ENCODE measurements at places on chromosomes 7 and 10.

DNA sequence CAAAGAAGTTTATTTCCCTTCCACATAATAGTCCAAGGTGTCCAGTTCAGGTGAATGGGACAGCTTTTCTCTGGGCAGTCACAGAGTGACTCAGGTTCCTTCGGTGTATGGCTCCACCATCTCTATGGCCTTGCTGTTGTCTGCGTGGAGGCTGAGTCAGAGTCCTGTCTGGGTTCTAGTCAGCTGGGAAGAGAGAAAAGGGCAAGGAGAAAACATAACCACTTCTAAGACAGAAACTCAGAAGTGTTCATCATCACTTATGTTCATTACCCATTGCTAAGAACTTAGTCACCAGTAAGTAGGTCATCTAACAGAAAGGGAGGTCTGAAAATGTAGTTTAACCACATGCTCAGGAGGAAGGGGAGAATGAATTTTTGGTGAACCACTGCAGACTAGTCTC, 32.4 kb upstream of the CCDC7 start:
- peak; percentile 89 for DNase-seq

DNA sequence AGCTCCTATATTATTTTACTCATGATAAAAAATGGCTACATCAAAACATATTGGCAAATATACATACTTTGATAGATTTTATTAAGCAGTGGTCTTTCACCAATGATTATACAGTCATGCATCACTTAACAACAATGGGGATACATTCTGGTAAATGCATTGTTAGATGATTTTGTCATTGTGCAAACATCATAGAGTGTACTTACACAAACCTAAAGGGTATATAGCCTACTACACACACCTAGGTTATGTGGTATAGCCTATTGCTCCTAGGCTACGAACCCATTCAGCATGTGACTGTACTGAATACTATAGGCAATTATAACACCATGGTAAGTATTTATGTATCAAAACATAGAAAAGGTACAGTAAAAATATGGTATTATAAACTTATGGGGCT, 98.9 kb upstream of the IL6 start:
- DNase-seq, result no peak

GRCh38 chr10:122998360-122998917, 10.2 kb downstream of the IKZF5 start:
- no peak for DNase-seq

DNA sequence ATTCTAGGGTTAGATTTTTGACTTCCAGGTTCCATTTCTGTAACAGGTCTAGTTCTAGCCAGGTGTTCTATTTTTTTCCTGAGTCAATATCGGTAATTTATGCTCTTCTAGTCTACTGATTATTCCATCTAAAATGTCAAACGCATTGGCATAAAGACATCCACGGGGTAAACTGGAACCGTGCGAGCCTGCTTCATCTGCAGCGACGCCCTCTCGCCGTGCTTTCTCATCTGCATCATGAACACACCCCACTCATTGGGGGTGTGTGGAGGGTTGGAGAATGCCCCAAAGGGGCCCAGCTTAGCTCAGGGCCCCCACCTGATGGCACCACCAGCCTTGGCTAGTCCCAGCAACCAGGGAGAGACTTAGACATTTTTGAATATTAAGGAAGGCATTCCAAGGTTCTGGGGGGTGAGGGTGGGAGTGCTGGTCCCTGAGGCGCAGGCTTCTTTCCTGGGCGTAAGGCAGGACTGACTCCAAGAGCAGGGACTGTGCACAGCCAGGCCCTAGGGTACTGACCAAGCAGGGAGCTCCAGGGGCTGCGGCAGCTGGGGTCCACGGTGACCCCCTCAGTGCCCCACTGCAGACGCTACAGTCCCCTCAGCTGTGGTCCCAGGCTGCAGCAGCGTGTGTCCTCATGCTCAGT, 12.9 kb upstream of the CRYGN start:
- DNase-seq, result no peak

- DNase-seq, result peak; percentile 35
Observed at GRCh38 chr10:110651044-110651958, 7.2 kb downstream of the RBM20 start.

GRCh38 chr7:108196004-108196403, 65.8 kb upstream of the LAMB4 start:
- peak; percentile 74 for DNase-seq

DNA sequence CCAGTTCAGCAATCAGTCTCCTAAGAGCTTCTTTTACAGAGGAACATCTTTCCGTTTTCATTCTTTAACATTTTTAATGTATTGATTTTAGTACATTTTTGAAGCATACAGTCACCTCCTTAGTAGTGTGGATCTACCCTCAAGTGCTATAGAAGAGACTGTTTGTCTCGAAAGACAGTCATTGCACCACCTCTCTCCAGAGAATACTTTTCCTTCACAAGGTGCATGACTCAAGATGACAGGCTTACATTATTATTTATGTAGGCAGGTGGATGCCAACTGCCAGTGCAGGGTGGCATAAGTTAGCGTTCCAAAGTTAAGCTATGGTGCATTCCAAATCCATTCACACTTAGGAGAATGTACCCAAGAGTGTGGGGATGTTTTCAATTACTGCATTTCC, 71.8 kb downstream of the ZEB1 start:
- DNase-seq, result no peak

- DNase-seq, result no peak
Observed at GRCh38 chr7:36131026-36131425, 22.0 kb upstream of the EEPD1 start.

DNA sequence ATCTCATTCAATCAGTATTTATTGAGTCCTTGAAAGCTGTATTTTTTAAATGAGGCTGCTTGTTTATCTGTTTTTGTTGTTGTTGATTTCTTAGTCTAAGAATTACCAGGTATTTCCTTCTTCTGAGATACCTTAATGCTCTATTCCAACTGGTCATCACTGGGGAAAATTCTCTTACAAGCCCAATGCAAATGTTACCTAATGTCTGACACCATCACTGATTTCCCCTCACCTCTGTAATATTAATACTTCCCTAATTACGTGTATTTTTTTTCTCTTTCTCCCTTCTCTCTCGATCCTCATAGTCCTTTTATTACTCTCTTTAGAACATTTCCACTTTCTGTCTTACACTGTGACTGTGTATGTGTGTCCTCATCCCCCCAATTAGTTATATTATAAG, 13.9 kb downstream of the HDAC9 start:
- no peak for DNase-seq

DNA sequence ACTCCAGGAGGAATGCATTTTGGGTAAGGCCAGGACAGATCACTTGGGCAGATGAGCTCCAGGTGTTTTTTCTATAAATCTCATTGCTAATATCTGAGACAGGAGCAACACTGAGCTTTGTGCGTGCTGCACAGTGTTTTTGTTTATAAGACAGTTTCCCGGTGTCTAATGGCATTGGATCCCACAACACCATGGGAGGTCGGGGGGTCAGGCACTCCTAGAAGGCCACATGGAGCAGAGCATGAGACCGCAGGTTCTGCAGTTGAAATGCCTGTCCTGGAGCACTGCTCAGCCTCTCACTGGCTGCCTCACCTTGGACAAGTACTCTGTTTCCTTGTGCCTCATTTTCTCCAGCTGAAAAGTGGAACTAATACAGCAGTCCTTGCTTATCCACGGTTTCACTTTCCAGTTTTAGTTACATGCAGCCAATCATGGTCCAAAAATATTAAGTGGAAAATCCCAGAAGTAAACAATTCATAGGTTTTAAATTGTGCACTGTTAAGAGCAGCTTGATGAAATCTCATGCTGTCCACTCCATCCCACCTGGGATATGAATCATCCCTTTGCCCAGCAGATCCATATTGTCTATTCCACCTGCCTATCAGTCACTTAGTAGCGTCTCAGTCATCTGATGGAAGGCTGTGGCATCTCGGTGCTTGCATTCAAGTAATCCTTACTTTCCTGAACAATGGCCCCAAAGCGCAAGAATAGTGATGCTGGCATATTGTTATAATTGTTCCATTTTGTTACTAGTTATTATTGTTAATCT, 35.2 kb downstream of the ATXN7L1 start:
- DNase-seq, result no peak

- DNase-seq, result no peak
Observed at GRCh38 chr7:140010194-140010895, 52.4 kb downstream of the PARP12 start.

DNA sequence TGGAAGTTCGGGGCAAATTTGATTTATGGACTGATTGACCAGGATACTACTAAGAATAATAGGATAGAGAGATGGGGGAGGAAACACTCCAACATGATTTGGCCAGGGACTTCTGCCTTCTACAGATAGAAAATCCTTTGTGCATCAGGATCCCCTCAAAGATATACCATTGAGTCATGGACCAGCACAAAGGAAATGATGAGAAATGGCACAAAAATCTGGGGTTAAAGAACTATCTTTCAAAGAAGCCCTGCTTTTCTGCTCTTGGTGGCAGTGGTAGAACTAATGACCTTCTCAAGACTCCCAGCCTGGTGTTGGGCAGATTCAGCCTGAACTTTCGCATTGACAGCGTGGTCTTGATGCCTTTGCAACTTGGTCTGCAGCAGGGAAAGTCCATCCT, 27.6 kb upstream of the LAMB1 start:
- DNase-seq, result peak; percentile 51

- DNase-seq, result no peak
Observed at GRCh38 chr10:17038627-17039026, 91.0 kb downstream of the CUBN start.

DNA sequence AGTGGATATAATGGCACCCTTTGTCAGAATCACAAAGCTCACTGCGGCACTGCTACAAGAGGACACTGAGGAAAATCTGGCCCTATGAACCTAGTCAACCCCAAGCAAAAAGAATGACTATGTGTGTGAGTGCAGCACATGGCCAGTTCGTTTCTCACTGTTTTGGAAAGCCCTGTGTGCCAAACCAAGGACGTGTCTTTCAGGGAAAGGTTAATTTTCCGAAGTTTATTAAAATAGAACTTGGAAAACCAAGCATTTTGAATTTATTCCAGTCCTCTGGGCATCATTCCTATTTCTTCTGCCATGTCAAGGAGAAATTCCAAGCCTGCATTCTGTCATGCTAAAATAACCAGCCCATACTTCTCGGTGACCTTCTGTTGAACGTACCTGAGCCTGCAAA, 471.8 kb downstream of the PLXDC2 start:
- no peak for DNase-seq

DNA sequence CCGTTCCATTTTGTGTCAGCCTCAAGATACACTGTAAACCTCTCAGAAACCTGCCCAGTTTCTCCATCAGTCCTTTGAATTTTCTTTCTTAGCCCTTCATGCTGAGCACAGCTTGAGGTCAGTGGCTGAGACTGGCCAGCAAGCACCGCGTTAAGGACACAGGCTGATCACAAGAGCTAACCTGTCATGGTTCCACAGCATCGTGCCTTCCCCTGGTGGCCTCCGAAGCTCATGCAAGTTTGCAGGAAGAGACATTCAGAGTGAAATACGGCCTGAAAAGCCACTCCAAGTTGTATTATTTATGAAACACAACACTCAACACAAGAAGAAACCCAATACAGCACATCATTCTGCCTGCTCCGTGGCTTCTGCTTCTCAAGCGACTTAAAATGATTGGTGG, 57.0 kb upstream of the PFKP start:
- no peak for DNase-seq

DNA sequence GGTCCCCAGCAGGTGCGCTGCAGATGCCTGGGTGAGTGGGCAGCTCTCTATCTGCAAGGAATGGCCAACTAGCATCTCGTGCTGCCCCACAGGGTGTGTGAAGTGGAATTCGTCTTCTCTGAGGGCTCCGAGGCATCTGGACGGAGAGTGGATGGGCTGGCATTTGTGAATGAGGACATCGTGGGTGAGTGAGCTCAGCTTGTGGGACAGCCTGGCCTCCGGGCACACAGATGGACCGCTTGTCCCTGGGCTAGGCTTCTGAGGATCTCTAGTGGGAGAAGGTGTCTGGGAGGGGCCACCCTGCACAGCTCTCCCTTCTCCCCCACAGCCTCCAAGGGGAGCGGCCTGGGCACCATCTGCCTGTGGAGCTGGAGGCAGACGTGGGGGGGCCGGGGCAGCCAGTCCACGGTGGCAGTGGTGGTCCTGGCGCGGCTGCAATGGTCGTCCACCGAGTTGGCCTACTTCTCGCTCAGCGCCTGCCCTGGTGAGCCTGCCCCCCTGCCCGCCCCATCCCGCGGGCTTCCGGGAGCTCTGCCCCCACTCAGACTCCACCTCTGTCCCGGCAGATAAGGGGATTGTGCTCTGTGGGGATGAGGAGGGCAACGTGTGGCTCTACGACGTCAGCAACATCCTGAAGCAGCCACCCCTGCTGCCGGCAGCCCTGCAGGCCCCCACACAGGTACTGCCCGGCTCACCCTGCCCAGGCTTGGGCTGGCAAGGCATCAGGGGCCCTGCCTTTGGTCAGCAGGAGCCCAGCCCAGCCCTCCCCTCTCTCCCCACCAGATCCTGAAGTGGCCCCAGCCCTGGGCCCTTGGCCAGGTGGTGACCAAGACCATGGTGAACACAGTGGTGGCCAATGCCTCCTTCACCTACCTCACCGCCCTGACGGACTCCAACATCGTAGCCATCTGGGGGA, 6.3 kb downstream of the POLR2J start:
- DNase-seq, result peak; percentile 80

DNA sequence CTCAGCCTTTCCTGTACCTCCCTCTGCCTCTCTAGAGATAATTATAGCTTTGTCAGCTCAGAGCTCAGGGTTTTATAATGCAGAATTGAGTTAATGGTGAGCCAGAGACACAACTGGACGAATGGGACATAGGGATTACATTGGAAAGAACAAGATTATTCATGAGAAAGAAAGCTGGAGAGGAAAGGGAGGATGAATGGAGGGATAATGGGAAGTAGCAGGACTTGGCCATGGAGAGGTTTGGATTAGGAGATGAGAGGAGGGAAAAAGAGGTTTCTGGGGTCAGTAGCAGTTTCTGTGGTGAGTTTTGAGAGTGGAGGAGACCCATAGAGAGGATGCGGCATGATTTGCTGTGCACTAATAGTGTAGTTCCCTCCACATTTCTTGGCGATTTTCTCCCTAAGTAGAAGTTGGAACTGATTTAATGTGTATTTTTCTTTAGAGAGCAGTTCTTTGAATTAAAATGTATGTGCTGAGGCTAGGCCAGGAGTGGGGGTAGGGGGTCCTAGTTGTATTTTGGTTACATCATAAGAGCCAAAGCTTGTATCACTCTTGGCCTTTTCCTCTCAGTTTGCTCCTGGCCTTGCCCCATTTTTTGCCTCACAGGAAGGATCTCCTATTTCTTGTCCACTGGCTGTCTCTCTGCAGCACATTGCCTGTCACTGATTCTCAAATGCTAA, 107.4 kb downstream of the MKX start:
- DNase-seq, result no peak

- DNase-seq, result peak; percentile 72
Observed at GRCh38 chr10:1412531-1413189, 324.7 kb downstream of the ADARB2 start.

GRCh38 chr7:15131661-15132060, 229.1 kb upstream of the DGKB start:
- no peak for DNase-seq

DNA sequence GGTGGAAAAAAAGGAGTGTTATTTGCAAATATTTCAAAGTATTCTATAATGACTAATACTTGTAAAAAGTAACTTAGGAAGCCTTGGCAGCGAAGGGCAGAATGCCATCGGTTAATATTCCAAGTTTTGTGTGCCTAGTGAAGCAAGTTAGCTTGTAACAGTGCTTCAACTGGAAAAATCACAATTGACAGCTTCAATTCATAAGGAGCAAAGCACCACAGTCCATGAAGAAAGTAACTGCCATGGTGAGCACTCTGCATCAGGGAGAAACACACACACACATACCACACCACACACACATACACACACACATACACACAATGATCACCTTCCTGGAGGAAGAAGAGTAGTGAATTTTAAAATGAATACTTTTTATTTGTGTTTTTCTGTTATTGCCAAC, 298.3 kb downstream of the CNTNAP2 start:
- DNase-seq, result no peak
